H1 (cell line): ENCODE measurements at places on chromosomes 3 and 15. TPM values are rescaled to one million over a fixed set of nuclear protein-coding genes. Genes with fewer than 3 reads are reported as not detected.
A peak's percentile ranks its signal among the peaks of the same experiment; 100 is the strongest.

GRCh38 chr3:186451371-186451770 lies 89.3 kb upstream of the DGKG start:
- H3K4me3 ChIP-seq: no peak overlapping the region
- H3K27me3 ChIP-seq: no peaks in the 10 kb centered on the region
- no peak for DNase-seq

- no peak overlapping the region for H3K4me3 ChIP-seq
- DNase-seq: no peak
- no peaks in the 10 kb centered on the region for H3K27me3 ChIP-seq
- H3K36me3 ChIP-seq: no peaks in the 10 kb centered on the region
These were observed 18.7 kb upstream of the TRMT10C start for GRCh38 chr3:101542957-101543356.

DNA sequence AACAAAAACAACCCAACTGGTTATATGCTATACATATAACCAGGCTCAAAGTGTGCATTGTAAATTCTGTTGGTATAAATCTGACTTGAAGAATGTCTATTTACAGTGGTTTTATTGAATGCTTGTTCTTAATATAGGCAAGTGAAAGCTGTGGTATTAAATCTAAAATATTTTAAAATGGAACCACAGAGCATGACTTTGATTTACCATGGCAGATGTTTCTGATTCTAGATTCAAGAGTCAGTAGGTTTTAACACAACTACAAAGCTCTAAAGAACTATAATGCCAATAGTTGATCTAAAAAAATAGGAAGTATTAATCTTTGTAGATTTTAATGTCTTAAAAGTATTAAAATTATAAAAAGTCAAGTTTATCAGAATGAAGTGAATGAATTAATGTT lies 141.9 kb upstream of the PLSCR5 start:
- no peak overlapping the region for H3K27ac ChIP-seq
- no peak for DNase-seq
- no peak overlapping the region for H3K4me3 ChIP-seq
- peaks cover 2% of the 10 kb centered on the region for H3K4me1 ChIP-seq

The CCR2 gene
- total RNA-seq: not detected in 2 replicates

The CCDC54 gene
- total RNA-seq: not detected in 2 replicates

DNA sequence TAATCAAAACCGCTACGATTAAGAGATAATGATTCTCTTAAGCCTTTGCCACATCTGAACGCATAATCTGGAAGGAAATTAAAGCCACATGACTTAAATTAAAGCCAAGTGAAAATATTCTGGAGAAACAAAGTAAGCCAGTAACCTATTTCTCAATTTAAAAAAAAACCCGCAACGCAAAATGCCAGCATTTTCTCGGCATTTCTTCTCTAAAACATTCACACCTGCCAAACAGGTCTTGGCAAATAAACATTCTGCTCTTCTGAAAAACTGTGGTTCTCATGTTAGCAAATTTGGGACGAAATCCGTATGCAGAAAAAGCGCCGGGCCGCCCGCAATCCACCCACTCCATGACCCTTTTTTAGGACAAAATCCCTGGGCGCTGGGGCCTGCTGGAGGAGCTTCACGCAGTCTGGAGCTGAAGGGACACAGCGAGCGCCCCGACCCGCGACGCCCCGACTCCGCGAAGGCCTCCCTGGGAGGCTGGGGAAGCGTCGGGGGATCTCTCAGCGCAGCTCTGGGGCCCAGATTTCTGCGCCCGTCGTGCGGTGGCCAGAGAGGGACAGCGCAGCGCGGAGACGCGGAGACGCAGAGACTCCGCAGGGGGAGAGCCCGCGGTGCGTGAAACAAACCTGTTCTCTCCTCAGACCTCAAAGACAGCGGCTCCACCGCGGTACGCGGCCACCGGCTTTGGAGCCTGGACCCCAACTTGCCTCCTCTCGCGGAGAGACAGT lies 471 bp downstream of the NKIRAS1 start:
- H3K4me3 ChIP-seq: peak overlapping the region; percentile 96
- H3K27ac ChIP-seq: peak overlapping the region; percentile 35; the same call in 1 of the 2 replicates
- peaks cover 8% of the 10 kb centered on the region for H3K4me1 ChIP-seq
- H3K27me3 ChIP-seq: no peaks in the 10 kb centered on the region
- DNase-seq: no peak
- H3K36me3 ChIP-seq: peaks cover 35% of the 10 kb centered on the region

GRCh38 chr3:9396301-9396631 lies 1.1 kb upstream of the SETD5 start:
- peak overlapping the region; percentile 93 for H3K4me3 ChIP-seq
- H3K4me1 ChIP-seq: peaks cover 11% of the 10 kb centered on the region
- no peaks in the 10 kb centered on the region for H3K27me3 ChIP-seq
- H3K36me3 ChIP-seq: peaks cover 28% of the 10 kb centered on the region
- H3K27ac ChIP-seq: peak overlapping the region; percentile 89
- no peak for DNase-seq

The LMAN1L gene
- not detected in 2 replicates for total RNA-seq

DNA sequence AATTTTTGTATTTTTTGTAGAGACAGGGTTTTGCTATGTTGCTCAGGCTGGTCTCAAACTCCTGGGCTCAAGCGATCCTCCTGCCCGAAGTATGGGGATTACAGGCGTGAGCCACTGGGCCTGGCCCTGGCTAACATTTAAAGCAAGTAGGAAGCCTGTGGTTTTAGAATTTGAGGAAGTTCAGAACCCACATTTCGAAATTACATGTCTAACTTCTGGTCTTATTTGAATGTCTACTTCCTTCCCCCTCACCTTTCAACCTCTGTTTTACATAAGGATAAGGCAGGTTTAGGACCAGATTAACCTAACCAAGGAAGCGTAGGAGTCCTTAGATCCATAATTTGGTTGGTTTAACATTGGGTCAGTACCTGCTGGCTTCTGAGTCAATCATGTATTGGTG lies 120.5 kb upstream of the PROK2 start:
- no peak overlapping the region for H3K4me3 ChIP-seq
- no peaks in the 10 kb centered on the region for H3K36me3 ChIP-seq
- no peaks in the 10 kb centered on the region for H3K27me3 ChIP-seq
- DNase-seq: no peak

GRCh38 chr3:178169421-178169820 lies 366.8 kb upstream of the KCNMB2 start:
- no peaks in the 10 kb centered on the region for H3K36me3 ChIP-seq
- H3K27ac ChIP-seq: no peak overlapping the region
- H3K4me1 ChIP-seq: no peaks in the 10 kb centered on the region

GRCh38 chr3:52185837-52186236 lies 12.1 kb upstream of the ALAS1 start:
- no peak for DNase-seq
- H3K36me3 ChIP-seq: no peaks in the 10 kb centered on the region
- H3K4me1 ChIP-seq: peaks cover 2% of the 10 kb centered on the region; the same call in 1 of the 2 replicates
- H3K4me3 ChIP-seq: no peak overlapping the region
- H3K27ac ChIP-seq: no peak overlapping the region
- H3K27me3 ChIP-seq: no peaks in the 10 kb centered on the region

GRCh38 chr3:160409812-160410610 lies 10.6 kb downstream of the SMC4 start:
- peaks cover 82% of the 10 kb centered on the region for H3K36me3 ChIP-seq
- H3K4me3 ChIP-seq: no peak overlapping the region
- DNase-seq: no peak
- no peak overlapping the region for H3K27ac ChIP-seq

DNA sequence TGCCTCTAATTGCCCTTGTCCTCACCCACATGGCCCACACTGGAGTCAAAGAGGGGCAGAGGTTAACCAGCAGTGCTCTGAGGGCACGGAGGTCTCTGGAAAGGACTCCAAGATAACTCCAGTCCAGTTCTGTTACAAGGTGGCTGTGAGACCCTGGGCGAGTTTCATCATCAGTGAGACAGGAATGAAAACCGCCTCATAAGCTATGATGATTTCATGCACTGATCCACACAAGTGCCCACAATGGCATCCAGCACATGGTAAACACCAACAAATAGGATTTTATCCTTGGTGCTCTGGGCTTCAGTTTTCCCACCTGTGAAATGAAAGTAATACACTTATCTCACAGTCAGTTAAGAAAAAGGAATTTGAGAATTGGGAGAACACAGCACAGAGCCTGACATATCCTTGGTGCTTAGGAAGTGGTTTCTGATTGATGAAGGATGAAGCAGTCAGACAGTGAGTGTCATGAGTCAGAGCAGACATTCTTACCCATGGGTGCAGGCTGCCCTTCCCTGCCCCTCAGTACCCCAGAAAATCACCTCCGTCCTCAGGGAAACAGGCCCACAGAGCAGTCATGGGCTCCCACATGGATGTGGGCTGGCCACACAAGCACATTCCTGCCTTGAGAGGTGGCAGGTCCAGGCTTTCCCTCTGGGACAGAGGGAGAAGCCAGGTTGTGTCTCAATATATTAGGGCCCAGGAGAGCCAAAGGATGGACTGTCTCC lies 48.4 kb downstream of the DAPK2 start:
- DNase-seq: no peak
- no peaks in the 10 kb centered on the region for H3K27me3 ChIP-seq
- no peak overlapping the region for H3K4me3 ChIP-seq
- H3K4me1 ChIP-seq: no peaks in the 10 kb centered on the region
- no peaks in the 10 kb centered on the region for H3K36me3 ChIP-seq

DNA sequence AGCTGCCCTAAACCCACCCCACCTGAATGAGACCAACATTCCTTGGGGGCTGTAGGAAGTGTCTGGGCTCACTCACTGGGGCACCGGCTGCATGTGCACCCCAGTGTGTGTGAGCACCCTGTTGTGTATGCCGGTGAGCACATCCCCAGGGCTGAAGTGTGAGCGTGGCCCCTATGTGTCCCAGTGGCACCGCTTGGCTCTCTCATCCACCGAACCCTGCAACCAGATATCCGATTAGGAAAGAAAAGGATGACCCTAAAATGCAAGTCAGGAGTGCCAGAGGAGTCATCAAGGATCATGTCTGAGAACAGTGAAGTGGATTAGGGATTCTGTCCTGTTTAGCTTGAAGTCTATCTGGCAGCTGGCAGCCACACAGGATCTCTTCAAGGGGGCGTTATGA lies 84.0 kb upstream of the ALDH1L1 start:
- H3K27me3 ChIP-seq: no peaks in the 10 kb centered on the region
- no peaks in the 10 kb centered on the region for H3K4me1 ChIP-seq
- no peaks in the 10 kb centered on the region for H3K36me3 ChIP-seq

DNA sequence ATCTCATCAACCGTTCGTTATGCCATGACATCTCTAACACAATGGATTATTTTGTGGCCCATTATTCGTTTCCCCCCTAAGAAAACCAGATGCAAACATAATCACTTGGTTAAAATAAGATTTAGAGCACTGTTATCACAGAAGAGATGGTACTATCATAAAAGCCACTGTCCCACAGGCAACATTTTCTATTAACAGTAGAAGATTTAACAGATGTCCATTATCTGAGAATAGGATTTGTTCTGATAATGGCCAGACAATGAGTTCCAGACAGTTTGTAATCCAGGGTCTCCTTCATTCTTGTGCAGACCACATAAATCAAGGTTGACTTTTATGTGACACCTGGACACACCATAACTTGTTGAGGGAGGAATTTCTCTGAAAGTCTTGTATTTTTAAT lies 153.1 kb downstream of the CLSTN2 start:
- DNase-seq: no peak
- H3K27me3 ChIP-seq: no peaks in the 10 kb centered on the region
- no peak overlapping the region for H3K27ac ChIP-seq
- H3K4me1 ChIP-seq: peaks cover 2% of the 10 kb centered on the region; the same call in 1 of the 2 replicates
- no peak overlapping the region for H3K4me3 ChIP-seq
